Activated CD8-positive, alpha-beta T cell treated with anti-CD3 and anti-CD28 coated beads for 36 hours (primary cell): ENCODE measurements at places on chromosomes 13 and 19. TPM values are rescaled to one million over a fixed set of nuclear protein-coding genes. Genes with fewer than 3 reads are reported as not detected.

SULT2A1 gene
- not detected for total RNA-seq

DNA sequence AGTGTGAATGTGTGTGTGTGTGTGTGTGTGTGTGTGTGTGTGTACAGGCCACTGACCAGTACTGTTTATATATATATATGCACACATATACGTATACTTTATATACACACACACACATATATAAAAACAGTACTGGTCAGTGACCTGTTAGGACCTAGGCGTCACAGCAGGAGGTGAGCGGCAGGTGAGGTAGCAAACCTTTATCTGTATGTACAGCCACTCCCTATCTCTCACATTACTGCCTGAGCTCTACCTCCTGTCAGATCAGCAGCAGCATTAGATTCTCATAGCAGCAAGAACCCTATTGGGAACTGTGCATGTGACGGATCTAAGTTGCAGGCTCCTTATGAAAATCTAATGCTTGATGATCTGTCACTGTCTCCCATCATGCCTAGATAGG lies 34.5 kb downstream of the TBC1D4 start:
- H3K27me3 ChIP-seq = peaks cover 6% of the 10 kb centered on the region
- no peak overlapping the region for H3K27ac ChIP-seq
- H3K4me3 ChIP-seq = no peak overlapping the region
- no peaks in the 10 kb centered on the region for H3K36me3 ChIP-seq

DNA sequence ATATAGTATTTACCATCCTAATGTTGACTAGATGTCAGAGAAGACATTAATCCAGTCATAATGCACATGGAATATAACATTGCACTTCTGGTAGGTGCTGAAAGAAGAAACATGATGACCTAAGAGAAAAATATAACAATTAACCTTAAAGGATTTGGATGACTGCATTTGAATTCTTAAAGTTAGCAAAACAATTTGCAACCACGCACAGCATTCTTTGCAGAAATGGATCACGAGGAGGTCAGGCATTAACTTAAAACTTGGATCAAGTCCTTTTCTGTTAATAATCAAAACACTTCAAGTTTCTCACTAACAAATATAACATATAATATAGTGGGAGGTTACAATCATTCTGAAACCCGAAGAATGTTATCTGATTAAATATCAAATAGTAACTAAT lies 525.0 kb upstream of the SLITRK6 start:
- H3K27ac ChIP-seq = no peak overlapping the region
- no peaks in the 10 kb centered on the region for H3K27me3 ChIP-seq
- H3K4me1 ChIP-seq = no peaks in the 10 kb centered on the region
- no peaks in the 10 kb centered on the region for H3K36me3 ChIP-seq
- H3K4me3 ChIP-seq = no peak overlapping the region

DNA sequence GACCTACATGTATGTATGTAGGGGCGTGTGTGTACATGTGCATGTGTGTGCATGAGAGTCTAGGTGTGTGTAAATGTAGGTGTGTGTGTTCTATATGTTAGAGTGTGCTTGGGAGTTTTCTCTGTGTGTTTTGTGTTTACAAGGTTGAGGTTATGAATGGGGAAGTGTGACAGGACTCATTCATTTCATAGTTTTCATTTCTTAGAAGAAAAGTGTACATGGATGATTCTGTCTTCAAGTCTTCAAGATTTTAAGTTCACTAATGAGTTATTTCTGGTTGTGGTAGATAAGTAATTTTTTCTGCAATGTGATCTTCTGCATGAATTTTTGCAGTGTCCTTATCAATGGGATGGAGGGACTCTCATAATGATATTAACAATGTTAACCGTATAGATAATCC lies 118.2 kb upstream of the SLC10A2 start:
- no peaks in the 10 kb centered on the region for H3K4me1 ChIP-seq
- H3K36me3 ChIP-seq = no peaks in the 10 kb centered on the region
- no peak for DNase-seq
- H3K4me3 ChIP-seq = no peak overlapping the region
- no peak overlapping the region for H3K27ac ChIP-seq
- H3K27me3 ChIP-seq = no peaks in the 10 kb centered on the region

REEP6 gene
- 2.4 TPM for total RNA-seq

CAPN12 gene
- total RNA-seq = 19.6 TPM

- H3K27me3 ChIP-seq = no peaks in the 10 kb centered on the region
- H3K4me3 ChIP-seq = no peak overlapping the region
- no peaks in the 10 kb centered on the region for H3K4me1 ChIP-seq
- no peak overlapping the region for H3K27ac ChIP-seq
- DNase-seq = no peak
- H3K36me3 ChIP-seq = no peaks in the 10 kb centered on the region
These were observed 236.5 kb downstream of the DCLK1 start for GRCh38 chr13:35894636-35895035.

GRCh38 chr13:112689303-112690245 lies at the start of gene ATP11A:
Gene ATP11A (plus strand): TSS chr13:112690038. CDS start chr13:112690417, 379 bp downstream.
- peak within 1 kb of the TSS; percentile 87 for H3K27ac ChIP-seq
- peak; percentile 79 for DNase-seq
- peak within 1 kb of the TSS; percentile 82 for H3K4me3 ChIP-seq
- no peaks in the 10 kb centered on the region for H3K36me3 ChIP-seq
- H3K4me1 ChIP-seq = peaks cover 42% of the 10 kb centered on the region

PDX1 gene
- not detected for total RNA-seq

DNA sequence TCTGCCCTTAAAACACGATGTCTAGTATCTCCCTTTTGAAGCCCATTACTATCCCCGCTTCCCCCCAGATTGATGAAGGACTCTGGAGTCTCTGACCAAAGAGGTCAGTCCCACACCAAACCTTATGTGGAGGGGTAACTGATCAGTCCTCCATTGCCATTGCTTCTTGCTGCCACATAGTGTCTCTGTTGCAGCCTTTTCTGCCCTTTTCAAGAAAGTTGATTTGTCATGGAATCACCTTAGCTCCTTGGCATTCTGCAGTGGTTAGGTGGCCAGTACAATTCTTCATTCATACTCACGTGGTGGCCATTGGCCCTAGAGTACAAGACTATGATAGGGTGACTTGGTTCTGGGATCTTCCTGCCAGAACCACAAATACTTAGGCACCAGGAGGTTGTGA lies 8.4 kb upstream of the HTR2A start:
- H3K4me1 ChIP-seq = no peaks in the 10 kb centered on the region
- H3K27ac ChIP-seq = no peak overlapping the region
- H3K27me3 ChIP-seq = peaks cover 12% of the 10 kb centered on the region
- H3K36me3 ChIP-seq = no peaks in the 10 kb centered on the region
- H3K4me3 ChIP-seq = no peak overlapping the region
- DNase-seq = no peak
